ENCODE measurements at places on chromosomes 2 and 18.

- no peak for DNase-seq
Observed at GRCh38 chr2:171289316-171289715, 128.6 kb upstream of the TLK1 start.

- DNase-seq = no peak
Observed at GRCh38 chr2:195619590-195619989, 37.4 kb upstream of the SLC39A10 start.

DNA sequence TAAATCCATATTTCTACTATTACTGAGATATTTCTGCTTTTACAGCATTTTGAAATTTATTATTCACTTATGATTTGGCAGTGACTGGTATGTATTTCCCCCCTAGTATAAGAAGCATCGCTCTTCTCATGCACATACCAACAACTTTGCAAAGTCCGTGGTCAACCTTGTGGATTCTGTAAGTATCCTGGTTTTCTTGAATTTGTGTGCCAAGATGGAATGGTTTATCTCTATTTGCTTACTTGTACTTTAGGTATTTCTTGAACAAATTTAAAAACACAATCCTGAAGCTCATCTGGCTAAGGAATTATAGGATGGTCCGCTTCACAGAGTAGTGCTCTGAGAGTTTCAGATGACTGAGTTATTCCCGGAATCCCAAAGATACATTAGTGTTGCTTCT, 85.0 kb upstream of the FAM237A start:
- DNase-seq = no peak

GRCh38 chr2:22850310-22850709, 534.7 kb upstream of the KLHL29 start:
- DNase-seq = no peak

GRCh38 chr2:189440644-189440946, 679 bp upstream of the WDR75 start:
- DNase-seq = no peak

DNA sequence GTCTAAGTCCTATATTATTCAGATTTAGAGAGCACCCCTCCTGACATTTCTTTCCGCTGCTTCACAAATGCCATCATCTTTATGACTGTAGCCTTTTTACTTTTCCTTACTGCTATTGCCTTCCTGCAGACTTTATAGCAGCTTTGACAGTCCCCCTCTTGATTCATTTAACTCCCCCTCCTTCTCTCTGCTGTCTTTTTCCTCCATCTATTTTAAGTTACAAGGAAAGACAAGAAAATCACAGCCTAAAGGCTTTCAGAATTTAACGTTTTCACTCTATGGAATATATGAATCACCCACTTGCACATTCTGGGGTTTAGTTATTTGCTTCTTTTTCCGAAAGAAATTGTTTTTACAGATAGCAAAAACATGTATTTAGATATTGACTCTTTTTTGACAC, 183.4 kb upstream of the SETBP1 start:
- no peak for DNase-seq

DNA sequence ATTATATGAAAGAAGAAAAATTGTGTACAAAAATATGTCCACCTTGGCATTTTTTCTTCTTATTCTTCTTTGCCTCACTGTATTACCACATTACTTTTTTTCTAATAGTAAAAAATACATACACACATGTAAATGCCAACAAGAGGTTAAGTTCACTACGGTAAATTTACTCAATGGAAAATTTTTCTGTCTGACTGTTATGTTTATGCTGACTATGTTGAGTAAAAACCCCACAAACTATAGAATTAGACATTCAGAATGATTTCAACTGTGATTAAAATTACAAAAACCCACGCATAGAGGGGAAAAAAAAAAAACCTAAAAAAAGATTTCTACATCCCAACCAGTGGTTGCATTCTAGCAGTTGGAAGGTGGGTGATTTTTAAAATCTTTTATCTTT, 5.4 kb downstream of the GPR55 start:
- no peak for DNase-seq

GRCh38 chr2:29780906-29781305, 140.5 kb downstream of the ALK start:
- no peak for DNase-seq

GRCh38 chr2:176491172-176491904, 222.1 kb downstream of the MTX2 start:
- peak; percentile 99 for DNase-seq

DNA sequence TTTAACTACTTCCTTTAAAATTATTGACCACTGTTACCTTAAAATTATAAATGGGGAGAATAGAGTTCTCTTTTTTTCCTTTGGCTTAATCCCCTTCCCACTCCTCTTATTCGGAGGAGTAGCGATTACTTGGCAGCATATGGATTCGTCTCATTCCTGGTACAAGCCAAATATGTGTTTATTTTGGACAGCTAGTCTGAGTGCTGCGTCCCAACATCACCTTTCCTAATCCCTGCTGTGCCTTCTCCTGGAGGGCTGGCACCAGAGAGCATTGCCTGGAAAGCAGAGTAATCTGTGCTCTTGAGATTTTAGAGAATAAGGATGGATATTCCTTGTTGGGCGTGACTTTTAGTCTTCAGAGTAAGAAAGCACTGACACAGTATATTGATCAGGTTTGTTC, 185.6 kb downstream of the AGAP1 start:
- DNase-seq = no peak

GRCh38 chr2:105842555-105842954, 97.8 kb downstream of the NCK2 start:
- no peak for DNase-seq

- peak; percentile 75 for DNase-seq
Observed at GRCh38 chr2:69767034-69767433, 25.1 kb downstream of the ANXA4 start.

DNA sequence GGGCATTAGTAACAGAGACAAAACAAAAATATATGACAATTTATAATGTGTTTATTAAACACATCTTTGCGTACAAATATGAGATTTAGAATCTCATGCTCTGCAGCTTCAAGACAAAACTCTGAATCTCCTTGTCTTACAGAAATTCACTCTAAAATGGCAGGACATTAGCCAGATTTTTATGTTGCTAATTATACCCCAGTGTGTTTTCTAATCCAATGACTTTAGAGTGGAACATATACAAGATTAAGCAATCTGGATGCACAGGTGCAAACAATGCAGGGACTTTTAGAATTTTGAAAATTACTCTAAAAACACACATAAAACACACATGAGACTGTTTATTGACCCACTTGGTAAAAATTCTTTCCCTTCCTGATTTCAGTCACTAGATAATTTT, 85.9 kb downstream of the CALCRL start:
- DNase-seq = no peak

- DNase-seq = no peak
Observed at GRCh38 chr2:216279459-216279858, 92.8 kb downstream of the MARCHF4 start.

DNA sequence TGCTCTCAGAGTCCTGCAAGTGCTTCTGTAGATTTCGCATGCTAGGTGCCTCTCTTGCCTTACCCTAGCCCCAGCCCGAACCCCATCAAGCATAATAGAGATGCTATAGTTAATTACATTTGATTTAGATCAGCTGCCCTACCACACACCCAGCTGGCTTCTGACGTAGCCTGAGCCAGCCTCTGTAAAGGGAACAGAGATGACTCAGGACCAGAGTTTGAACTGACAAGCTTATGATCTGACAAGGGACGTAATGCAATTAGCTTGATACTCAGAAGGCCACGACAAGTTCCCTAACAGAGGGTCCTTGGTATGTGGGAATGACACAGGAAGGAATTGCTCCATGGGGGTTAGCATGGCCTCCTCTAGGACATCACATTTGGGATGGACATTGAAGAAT, 126.6 kb downstream of the LRATD1 start:
- DNase-seq = no peak

GRCh38 chr2:28525481-28525880, 29.6 kb downstream of the PLB1 start:
- no peak for DNase-seq

DNA sequence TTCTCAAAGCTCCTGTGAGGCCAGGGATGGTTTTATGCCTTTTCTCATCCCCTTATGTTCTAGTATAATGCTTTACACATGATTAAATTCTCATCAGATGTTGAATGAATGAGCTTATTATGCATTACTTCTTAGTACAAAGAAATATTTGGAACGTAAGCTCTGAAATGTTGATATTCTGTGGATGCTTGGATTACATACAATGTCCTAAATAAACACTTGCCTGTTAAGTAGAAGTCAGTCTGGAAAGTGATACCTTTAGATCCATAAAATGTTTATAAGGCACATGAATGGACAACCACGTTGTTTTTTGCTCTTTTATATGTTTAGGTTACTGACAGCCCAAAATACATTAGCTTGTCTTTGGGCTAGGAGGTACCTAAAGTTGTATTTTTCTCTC, 248.6 kb downstream of the NEDD4L start:
- DNase-seq = no peak

DNA sequence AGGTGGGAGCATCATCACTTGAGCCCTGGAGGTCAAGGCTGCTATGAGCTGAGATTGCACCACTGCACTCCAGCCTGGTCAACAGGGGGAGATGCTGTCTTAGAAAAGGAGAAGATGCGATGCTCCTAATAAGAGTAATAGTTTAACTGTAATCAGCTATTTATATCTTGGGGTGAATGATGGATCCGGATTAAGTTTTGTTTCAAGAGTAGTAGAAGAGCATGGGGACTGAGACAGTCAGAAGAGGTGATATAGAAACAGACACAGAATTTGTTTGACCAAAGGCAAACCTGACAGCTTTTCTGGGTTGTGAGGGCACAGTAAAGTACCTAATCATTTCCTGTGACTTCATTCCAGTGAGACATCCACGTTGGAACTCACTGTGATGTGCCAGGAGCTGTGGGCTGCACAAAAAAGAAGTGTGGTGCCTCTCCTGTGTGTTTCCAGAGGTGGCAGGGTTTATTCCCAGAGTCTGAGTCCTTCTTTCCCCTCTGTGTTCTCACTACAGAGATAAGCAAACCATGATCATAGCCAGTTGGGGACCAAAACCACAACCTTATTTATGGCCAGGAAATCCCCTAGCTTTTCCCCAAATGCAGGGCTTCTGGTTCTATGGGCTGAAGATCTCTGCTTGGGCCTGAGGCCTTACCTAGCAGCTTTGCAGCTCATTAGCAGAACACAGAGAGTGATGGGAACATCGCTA, 113.7 kb downstream of the XRCC5 start:
- no peak for DNase-seq

Data from BJ (cell line).